ENCODE measurements at places on chromosomes 5 and 9.

DNA sequence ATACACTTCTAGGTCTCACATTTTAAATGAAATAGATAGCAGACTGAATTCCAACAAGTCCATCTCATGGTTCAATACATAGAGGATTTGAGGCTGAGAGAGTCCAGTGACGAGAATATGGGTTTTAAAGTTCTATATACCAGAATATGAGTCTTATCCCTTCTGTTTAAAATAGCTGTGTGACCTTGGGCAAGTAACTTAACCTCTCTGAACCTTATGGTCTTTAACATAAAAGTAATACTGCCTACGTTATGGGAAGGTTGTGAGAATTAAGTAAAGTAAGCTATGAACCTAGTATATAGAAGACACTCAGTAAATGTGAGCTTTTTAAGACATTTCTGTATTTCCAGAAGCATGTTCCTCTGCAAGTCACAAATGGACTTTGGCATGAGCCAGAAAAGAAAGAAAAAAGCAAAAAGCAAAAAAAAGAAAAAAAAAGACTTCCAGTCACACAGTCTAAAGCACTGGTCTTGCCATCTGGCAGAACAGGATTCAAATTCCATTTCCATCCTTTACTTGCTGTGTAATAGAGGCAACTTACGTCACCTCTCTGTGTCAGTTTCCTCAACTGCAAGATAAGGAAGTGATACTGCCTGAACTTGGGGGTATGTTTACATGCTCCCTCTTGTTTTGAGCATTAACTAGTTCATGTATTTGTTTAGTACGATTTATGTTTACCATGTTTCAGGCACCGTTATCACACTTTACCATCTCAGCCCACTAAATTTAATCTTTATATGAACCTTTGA is 248.2 kb downstream of the TRIM32 start:
- DNase-seq = no peak

DNA sequence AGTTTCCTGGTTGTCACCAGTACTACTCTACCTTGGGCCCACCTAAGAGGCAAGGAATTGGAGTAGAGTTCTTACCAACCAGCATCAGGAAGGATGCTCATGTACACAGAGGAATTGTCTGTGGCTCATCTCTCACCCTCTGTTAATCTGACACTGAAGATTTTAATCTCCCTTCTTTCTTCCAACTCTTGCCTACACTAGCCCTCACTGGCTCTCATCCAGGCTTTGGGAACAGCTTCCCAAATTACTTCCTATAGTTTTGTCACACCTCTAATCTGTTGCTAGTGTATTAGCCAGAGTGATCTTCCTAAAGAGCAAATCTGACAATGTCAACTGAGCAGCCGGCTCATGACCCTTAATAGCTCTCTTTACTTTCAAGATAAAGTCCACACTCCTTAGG is 218.7 kb upstream of the TRIM32 start:
- DNase-seq = no peak

- no peak for DNase-seq
Measured at GRCh38 chr9:78493166-78493742, 196.3 kb downstream of the PSAT1 start.

GRCh38 chr5:160463740-160464465 is 42.2 kb downstream of the PTTG1 start:
- DNase-seq = no peak

GRCh38 chr5:62886603-62887315 is 308.1 kb downstream of the LRRC70 start:
- no peak for DNase-seq

GRCh38 chr5:80064124-80064523 is 29.0 kb downstream of the THBS4 start:
- DNase-seq = no peak

All from activated CD4-positive, alpha-beta T cell treated with anti-CD3 and anti-CD28 coated beads for 24 hours (primary cell).